ENCODE measurements at places on chromosomes 5 and 9. TPM values are rescaled to one million over a fixed set of nuclear protein-coding genes. Genes with fewer than 3 reads are reported as not detected.

Gene GPR150
- 0.29 TPM for total RNA-seq

Gene IL13
- total RNA-seq: not detected

Gene OBP2A
- total RNA-seq: not detected

Gene TLX3
- 20.1 TPM for total RNA-seq

Gene DBH
- total RNA-seq: not detected

Gene TLE1
- total RNA-seq: 11.3 TPM

Gene NEK6
- total RNA-seq: 41.9 TPM

Gene EIF4E1B
- not detected for total RNA-seq

Gene CCDC192
- not detected for total RNA-seq

Gene OTP
- not detected for total RNA-seq

Gene NXNL2
- 0.89 TPM for total RNA-seq

Gene CDH10
- total RNA-seq: not detected

Gene ATG12
- total RNA-seq: 87.3 TPM

Gene DMRT1
- total RNA-seq: 0.46 TPM

Gene PTPDC1
- 8.6 TPM for total RNA-seq

Gene ARID3C
- total RNA-seq: not detected

Gene MIER3
- 31.7 TPM for total RNA-seq

Gene ESM1
- total RNA-seq: 5.0 TPM

Gene PLPP7
- total RNA-seq: 5.4 TPM

Gene CCL28
- not detected for total RNA-seq

Gene GABRA6
- not detected for total RNA-seq

Gene CATSPER3
- 0.06 TPM for total RNA-seq

Gene GDA
- 3.7 TPM for total RNA-seq

Gene CA9
- 0.42 TPM for total RNA-seq

Gene WDR38
- not detected for total RNA-seq

Gene DNAH5
- 12.3 TPM for total RNA-seq

Gene CAMK2A
- not detected for total RNA-seq

Gene PLPPR1
- not detected for total RNA-seq

Gene ACOT12
- not detected for total RNA-seq

Gene FGF10
- not detected for total RNA-seq

Gene CERT1
- total RNA-seq: 12.5 TPM

Gene TCF7
- total RNA-seq: 4.1 TPM

Gene RBM22
- total RNA-seq: 51.4 TPM

Gene SPINK4
- total RNA-seq: not detected

Gene ORM1
- not detected for total RNA-seq

Gene SLC6A19
- not detected for total RNA-seq

Gene ABLIM3
- total RNA-seq: 10.6 TPM

Gene TMCO6
- total RNA-seq: 38.7 TPM

Gene PCDHB13
- 2.1 TPM for total RNA-seq

Gene LCNL1
- total RNA-seq: not detected

Gene PCAT7
- total RNA-seq: not detected

Gene CMYA5
- 0.17 TPM for total RNA-seq

Gene FTMT
- total RNA-seq: not detected

Gene CDC23
- total RNA-seq: 44.6 TPM

Gene TMEM167A
- total RNA-seq: 197 TPM

Gene CXCL14
- total RNA-seq: not detected

Gene SYNPO
- total RNA-seq: 5.4 TPM

Gene GDF9
- not detected for total RNA-seq

Gene ZNF454
- total RNA-seq: 2.6 TPM

Gene INSYN2B
- 5.6 TPM for total RNA-seq
